NK-92 treated with Interleukin-12 subunit alpha and Interleukin-12 subunit beta, amount 100 ng/mL, for 24 hours (cell line): ENCODE measurements at places on chromosomes 6 and 20.

GRCh38 chr6:13711324-13711732 is 307 bp downstream of the RANBP9 start:
- peak; percentile 79 for DNase-seq

DNA sequence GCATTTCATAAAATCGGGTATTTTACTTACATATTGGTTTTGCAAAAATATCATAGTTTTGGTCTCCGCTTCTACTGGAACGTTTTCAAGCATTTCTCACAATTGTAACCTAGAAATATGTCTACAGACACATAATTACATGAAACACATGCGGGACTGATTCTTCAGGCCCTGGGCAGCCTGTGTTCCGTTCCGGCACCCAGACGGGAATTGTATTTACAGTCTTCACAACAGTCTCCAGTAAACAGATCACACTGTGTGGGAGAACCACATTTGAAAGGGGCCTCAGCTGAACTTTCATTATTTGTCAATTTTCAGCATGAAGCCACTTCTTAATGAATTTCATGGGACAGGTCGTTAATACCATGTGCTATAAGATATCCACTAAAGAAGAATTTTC is 196.9 kb downstream of the DST start:
- DNase-seq = no peak

GRCh38 chr6:149031201-149031858 is 284.5 kb downstream of the UST start:
- DNase-seq = no peak

- DNase-seq = no peak
These were observed 21.5 kb downstream of the OR2B2 start for GRCh38 chr6:27890445-27891319.

DNA sequence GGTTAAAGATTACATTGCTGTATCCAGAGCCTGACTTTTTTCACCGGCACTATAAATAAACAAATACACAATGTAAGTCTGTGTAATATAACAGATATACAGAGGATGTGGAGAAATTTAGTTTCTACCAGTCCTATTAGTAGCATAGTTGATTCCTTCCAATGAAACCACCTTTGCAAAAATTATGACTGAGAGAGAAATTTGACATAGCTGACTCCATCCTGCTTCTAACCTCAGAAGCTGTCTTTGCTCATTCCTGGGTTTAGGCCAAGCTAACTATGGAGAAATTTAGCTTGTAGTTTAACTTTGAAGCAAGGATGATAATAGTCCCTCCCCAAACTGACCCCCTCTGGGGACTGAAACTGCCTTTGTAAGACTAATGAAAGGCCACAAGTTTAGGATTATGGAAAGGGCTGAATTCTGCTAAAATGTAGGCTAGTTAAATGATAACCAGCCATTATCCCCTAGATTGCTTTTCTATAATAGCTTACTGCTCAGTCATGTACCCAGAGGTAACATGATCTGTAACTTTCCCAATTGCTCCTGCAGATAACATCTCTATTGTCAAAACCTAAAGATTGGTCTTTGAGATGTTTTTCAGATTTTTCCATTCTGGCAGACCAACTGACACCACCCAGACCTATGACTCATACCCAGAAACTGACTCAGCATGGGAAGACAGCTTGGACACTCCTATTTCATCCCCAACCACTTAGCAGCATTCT is 172.8 kb upstream of the ARG1 start:
- no peak for DNase-seq

- DNase-seq = no peak
These were observed 4.1 kb downstream of the RBM38 start for GRCh38 chr20:57395111-57395966.

DNA sequence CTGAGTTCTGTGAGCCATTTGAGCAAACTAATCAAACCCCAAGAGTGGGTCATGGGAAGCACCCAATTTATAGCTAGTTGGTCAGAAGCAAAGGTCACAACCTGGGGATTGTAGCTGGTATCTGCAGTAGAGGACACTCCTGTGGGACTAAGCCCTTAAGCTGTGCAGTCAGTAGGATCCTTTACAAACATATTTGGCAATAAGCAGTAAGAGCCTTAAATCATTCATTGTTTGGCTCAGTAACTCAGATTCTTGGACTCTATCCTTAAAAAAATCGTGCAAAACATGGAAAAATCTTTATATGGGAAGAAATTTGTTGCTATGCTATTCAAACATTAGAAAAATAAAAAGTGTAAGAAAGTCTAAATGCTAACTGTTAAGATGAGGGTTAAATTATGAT is 29.9 kb downstream of the FRK start:
- DNase-seq = no peak

GRCh38 chr6:48826901-48827701 is 636.0 kb downstream of the MMUT start:
- no peak for DNase-seq

DNA sequence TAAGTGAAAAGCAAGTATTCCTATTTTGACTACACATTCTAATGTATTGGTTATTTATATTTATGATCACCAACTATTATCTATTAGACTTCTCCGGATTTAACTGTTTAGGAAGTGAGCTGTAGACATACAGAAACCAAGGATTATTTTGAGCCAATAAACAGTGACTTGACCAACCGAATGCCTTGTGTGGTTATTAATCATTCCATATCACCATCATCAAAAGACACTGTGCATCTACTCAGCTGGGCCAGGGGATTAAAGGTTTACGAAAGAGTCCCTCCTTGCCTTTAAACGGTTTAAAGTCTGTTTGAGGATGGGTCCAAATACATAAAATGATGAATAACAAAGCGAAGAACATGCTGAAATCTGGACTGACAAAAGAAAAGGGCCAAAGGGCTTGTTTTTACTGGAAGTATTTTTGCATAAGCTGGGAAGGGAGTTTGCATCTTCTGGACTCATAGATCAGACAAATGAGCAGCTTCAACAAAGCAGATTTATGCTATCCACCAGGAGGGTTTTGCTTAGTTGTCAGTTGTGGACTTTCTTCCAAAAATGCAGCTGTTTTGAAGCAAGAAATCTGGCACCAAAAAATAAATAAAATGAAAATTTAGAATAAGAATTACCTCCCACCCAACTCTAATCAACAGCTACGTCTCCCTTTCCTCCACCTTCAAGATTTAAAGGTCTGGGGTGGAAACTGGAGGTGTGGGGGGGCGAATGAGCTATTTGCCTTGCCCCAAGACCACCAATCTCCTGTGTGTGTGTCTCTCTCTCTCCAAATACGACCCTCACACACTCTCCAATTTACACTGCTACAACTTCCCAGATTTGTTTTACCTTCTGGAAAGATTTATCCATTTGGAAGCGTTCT is 33.6 kb upstream of the ID4 start:
- no peak for DNase-seq

GRCh38 chr6:36613200-36613995 is 19.2 kb downstream of the SRSF3 start:
- no peak for DNase-seq

DNA sequence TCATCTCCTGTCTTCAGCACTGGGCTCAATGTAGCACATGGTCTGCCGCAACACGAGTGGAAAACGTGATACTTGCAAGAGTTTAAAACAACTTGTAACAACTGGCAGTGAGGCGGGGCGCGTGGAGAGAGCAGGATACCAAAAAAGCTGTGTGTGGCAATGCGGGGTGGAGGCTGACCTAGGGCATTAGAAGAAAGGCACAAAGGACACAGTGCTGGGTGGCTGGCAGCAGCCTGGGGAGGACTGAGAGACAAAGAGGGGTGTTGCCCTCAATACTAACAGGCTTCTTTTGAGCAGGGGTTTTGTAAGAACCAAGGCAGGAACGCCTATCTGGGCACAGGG is 1.5 kb upstream of the GFOD1 start:
- no peak for DNase-seq

GRCh38 chr6:121522771-121523386 is 87.4 kb downstream of the GJA1 start:
- DNase-seq = no peak

GRCh38 chr6:12603673-12604049 is 112.9 kb upstream of the PHACTR1 start:
- no peak for DNase-seq

GRCh38 chr20:3105256-3106137 is 21.0 kb upstream of the AVP start:
- no peak for DNase-seq
